Lung (tissue), 17 donors: ENCODE measurements at places on chromosomes 7 and 10.

GRCh38 chr7:124088590-124088989, 55.7 kb upstream of the TMEM229A start:
- no peak overlapping the region for H3K4me3 ChIP-seq
- DNase-seq, result no peak
- no peaks in the 10 kb centered on the region for H3K27me3 ChIP-seq
- H3K27ac ChIP-seq, result no peak overlapping the region
- H3K4me1 ChIP-seq, result peaks cover 6% of the 10 kb centered on the region
- H3K36me3 ChIP-seq, result no peaks in the 10 kb centered on the region

DNA sequence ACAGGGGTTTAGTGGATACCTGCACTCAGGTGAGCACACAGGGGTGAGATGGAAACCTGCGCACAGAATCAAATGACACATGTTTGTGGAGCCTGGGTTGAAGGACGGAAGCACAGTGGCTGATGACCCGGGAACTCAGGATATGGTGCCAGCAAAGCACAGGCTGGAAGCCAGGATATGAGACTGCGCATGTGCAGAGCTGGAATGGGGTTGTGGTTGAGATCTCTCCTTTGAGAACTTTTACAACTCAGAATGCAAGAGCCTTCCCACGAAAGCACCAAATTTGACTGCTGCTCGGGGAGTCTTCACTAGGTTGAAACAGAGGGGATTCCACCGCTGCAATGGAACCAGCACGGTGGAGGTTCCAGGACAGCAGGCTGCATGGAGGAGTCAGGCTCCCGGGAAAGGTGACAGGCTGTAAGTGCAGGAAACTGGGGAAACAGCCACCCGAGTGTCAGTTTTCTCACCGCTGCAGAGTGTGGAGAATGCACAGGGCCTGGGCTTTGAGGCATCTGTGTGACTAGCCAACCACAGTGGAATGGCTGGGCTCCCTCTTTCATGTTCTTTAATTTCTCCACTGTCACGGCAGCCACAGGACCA, 133.4 kb upstream of the TCERG1L start:
- H3K27ac ChIP-seq, result no peak overlapping the region
- H3K4me3 ChIP-seq, result no peak overlapping the region
- peak; percentile 68 for DNase-seq
- no peaks in the 10 kb centered on the region for H3K36me3 ChIP-seq

DNA sequence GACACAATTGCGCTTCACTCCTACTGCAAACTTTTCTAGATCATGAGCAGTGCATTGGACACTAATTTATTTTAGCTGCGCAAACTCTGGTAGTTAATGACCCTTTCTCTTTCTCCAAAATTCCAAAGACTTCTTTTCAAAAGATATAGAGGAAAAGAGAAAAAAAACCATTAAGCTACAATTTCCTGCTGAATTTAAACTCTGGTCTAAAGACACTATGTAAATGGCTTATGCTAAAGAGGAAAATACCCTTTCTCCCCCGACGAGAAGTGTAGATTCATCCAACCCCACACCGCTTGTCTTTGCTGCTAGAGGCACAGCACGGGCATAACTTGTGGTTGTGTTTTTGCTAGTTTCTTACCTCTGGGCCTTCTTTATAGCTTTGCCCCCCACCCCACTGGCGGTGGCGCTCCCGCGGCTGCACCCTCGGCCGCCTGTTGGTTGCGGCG, 84.1 kb downstream of the SNX10 start:
- no peaks in the 10 kb centered on the region for H3K27me3 ChIP-seq
- peaks cover 4% of the 10 kb centered on the region for H3K4me1 ChIP-seq
- peak overlapping the region; percentile 56 for H3K4me3 ChIP-seq
- H3K27ac ChIP-seq, result peak overlapping the region; percentile 82
- DNase-seq, result peak; percentile 39
- H3K36me3 ChIP-seq, result no peaks in the 10 kb centered on the region

- H3K27ac ChIP-seq, result peak overlapping the region; percentile 92
- peaks cover 3% of the 10 kb centered on the region for H3K4me1 ChIP-seq
- peaks cover 6% of the 10 kb centered on the region for H3K36me3 ChIP-seq
- H3K4me3 ChIP-seq, result peak overlapping the region; percentile 92
Observed at GRCh38 chr10:102065561-102066398, 631 bp downstream of the HPS6 start.

DNA sequence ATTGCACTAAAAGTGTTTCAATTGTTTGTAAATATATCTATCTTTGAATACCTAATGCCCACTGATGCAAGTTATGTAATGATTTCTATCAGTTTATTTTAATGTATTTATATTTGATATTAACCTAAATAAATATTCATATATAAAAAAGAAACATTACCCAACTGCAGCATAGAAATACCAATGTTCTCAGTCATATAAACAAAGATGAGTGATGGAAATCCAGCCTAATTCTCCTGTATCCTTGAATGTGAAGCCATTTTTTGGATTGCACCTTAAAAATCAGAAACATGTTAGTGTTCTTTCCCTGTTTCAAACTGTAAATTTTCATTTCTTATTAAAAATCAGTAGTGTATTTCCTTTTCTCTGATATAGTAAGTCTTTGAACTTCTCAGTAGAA, 305.8 kb upstream of the GNAI1 start:
- no peaks in the 10 kb centered on the region for H3K4me1 ChIP-seq
- DNase-seq, result no peak
- H3K4me3 ChIP-seq, result no peak overlapping the region

DNA sequence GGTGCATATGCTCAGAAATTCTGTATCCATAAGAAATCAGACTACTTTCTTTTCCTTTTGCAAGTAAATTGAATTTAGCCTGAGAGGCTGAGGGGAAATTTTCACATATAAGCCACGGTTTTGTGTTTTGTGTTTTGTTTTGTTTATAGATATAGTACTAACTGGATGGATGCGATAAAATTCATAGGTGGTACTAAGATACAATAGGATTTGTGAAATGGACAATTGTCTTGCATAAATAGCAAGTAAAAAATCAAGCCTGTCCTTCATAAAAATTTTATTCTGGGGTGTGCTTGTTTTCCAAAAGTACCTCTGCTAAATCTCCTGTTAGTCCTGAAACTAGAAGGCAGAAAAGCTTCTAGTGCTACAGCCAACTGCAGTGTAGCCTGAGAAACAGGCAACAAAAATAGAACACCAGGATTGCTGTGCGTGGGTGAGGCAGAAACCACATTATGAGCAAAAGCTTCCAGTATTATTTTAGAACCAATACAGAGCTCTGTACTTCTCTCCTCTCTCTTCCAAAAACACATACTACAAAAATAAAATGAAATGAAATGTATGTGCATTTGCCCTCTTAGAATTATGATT, 634 bp upstream of the HDAC9 start:
- DNase-seq, result peak; percentile 18
- peaks cover 2% of the 10 kb centered on the region for H3K4me1 ChIP-seq
- no peaks in the 10 kb centered on the region for H3K36me3 ChIP-seq
- no peak overlapping the region for H3K4me3 ChIP-seq
- H3K27me3 ChIP-seq, result no peaks in the 10 kb centered on the region
- H3K27ac ChIP-seq, result no peak overlapping the region

- peaks cover 3% of the 10 kb centered on the region for H3K4me1 ChIP-seq
- H3K27me3 ChIP-seq, result no peaks in the 10 kb centered on the region
- no peaks in the 10 kb centered on the region for H3K36me3 ChIP-seq
- H3K27ac ChIP-seq, result no peak overlapping the region
- no peak for DNase-seq
Observed at GRCh38 chr7:108413782-108414492, 42.3 kb downstream of the NRCAM start.

DNA sequence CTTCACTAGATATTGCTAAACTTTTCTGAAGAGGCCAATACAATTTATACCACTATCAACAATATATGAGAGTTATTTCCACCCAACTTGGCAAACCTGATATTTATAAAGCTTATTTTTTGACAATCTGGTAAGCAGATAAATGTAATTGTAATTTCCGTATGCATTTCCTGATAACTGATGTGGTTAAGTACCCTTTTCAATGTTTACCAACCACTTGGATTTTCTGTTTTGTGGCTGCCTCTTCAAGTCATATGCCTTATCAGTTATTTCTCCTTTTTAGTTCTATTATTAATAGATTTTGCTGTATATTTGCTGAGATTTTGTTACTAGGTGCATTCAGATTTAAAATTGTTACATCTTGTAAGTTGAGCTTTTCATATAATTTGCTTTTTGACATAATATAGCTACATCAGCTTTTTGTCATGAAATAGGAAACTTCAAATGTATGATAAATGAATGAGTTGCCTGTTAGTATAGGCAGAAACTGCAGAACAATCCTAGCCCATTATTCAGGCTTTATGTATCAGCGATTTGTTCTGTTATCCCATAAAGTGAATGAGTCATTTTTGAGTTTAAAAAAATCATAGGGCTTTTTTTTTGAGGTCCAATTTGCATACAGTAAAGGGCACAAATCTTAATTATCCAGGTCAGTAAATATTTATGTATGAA, 11.5 kb downstream of the SGPL1 start:
- H3K27ac ChIP-seq, result no peak overlapping the region
- H3K4me1 ChIP-seq, result no peaks in the 10 kb centered on the region

DNA sequence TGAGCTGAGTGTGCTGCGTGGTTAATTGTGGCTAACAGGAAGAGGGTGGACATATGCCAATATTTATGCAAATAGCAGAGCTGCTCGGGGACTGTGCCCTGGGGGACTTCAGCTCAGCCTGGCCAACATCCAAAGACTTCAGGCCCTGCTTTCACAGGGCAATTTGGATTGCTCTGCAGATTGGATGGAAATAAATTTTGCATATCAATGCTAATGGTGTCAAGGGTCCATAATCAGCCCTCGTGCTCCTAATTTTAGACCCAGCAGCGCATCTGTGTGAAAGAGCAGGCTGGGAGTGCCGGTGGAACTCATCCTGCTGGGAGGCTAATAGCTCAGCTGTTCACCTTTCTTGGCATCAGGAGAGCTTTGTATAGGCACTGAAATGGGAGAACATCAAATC, 270.1 kb downstream of the TCERG1L start:
- H3K36me3 ChIP-seq, result no peaks in the 10 kb centered on the region
- no peaks in the 10 kb centered on the region for H3K27me3 ChIP-seq
- no peak overlapping the region for H3K4me3 ChIP-seq
- no peak overlapping the region for H3K27ac ChIP-seq

DNA sequence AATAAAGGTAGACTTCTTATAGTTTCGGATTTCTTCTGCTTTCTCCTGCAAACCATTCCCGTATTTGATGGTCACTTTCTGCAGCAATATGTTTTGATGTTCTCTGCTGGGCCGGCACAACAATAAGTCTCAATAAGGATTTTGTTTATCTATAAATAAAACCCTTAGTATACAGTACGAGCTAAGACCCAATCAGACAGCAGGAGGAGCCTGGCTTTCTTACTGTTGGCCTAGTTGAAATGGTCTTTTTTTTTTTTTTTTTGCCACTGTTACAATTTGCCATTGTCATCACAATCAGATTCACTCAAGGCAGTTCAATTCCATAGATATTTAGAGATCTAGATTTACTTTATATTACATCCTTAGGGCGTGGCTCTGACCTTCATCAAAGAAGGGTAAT, 76.4 kb downstream of the PLXDC2 start:
- H3K4me3 ChIP-seq, result no peak overlapping the region
- no peak overlapping the region for H3K27ac ChIP-seq
- no peaks in the 10 kb centered on the region for H3K36me3 ChIP-seq
- no peak for DNase-seq
- H3K27me3 ChIP-seq, result no peaks in the 10 kb centered on the region

DNA sequence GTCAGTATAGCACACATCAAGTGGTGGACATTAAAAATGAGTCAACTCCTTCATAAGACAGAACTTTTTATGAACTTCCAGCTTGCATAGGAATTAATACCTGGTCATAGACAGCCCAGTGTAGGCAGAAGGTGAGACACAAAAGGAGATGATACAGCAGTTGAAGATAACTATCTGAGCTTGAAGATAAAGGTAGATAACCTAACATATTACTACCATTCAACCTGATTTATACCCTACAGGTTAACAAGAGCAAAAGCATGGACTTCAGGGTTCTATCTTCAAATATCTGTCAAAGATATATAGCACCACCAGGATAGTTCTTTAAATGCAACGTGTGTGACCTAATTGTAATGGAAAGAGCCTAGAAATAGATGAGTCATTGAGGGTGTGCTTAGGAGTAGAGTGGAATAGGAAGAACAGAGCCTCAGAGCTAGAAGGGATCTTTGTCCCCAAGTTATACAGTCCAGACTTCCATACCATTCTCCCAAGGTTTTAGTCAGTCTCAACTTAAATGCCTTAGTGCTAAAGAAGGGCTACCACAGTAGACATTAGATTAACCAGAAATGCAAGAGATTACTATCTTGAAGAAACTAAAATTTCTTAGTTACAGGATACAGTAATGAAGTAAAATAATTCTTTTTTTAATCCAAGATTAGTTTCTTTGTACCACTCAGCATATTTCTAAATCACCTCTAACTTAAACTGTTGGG, 9.2 kb downstream of the ZNF800 start:
- no peak overlapping the region for H3K27ac ChIP-seq
- no peak for DNase-seq
- H3K4me1 ChIP-seq, result peaks cover 14% of the 10 kb centered on the region

DNA sequence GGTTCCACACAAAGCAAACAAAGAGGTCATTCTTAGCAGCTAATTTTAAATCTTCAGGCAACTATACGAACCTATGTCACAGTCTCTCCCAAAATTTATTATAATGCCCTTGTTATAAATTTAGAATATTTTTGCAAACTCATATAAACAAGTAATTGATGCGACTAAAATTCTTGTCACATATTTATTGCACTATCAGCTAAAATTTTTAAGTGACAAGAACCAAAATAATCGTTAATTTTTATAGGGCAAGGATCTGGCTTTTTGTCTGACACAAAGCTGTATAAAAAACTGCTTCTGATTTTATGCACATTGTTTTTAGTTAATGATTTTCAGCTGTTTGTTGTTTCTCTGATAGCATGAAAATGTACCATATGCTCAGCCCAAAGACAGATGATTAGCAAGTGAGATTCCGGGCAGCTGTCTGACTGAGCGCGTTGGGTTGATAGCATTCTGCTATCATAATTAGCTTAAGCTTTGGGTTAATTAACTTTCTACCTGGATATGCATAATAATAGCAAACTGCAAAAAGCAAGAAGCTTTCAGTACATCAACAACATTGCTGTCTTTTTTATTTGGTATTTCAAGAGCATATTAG, 136.0 kb downstream of the MGMT start:
- H3K4me3 ChIP-seq, result no peak overlapping the region
- no peaks in the 10 kb centered on the region for H3K4me1 ChIP-seq
- peak; percentile 27 for DNase-seq

DNA sequence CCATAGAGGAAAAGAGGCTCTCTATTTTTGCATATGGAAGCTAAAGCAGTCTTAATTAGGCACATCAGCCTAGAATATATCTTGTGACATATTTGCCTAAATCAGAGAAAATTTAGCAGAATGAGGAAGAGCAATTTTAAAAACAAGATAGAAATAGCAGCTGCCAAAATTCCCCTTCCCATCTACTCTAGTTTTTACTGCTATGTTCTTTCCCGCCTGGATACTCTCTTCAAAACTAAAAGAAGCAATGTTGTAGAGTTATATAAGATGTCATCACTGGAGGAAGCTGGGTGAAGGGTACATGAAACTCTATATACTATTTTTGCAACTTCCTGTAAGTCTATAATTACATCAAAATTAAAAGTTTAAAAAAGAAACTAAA, 87.0 kb downstream of the ARMH3 start:
- peak overlapping the region; percentile 63 for H3K27ac ChIP-seq
- no peak for DNase-seq
- H3K4me1 ChIP-seq, result peaks cover 1% of the 10 kb centered on the region
- H3K27me3 ChIP-seq, result no peaks in the 10 kb centered on the region
- peaks cover 18% of the 10 kb centered on the region for H3K36me3 ChIP-seq
